ENCODE measurements at places on chromosomes 3 and 15. TPM values are rescaled to one million over a fixed set of nuclear protein-coding genes. Genes with fewer than 3 reads are reported as not detected.

PDZRN3 gene
- total RNA-seq, result not detected

GRCh38 chr3:55341502-55342031, 145.5 kb downstream of the WNT5A start:
- no peak overlapping the region for H3K4me3 ChIP-seq
- no peaks in the 10 kb centered on the region for H3K36me3 ChIP-seq
- no peaks in the 10 kb centered on the region for H3K4me1 ChIP-seq
- H3K27ac ChIP-seq, result no peak overlapping the region

GRCh38 chr15:91529534-91529933, 324.0 kb upstream of the SLCO3A1 start:
- no peak overlapping the region for H3K4me3 ChIP-seq
- peaks cover 7% of the 10 kb centered on the region for H3K27me3 ChIP-seq
- no peak overlapping the region for H3K27ac ChIP-seq
- no peaks in the 10 kb centered on the region for H3K36me3 ChIP-seq
- DNase-seq, result no peak

DNA sequence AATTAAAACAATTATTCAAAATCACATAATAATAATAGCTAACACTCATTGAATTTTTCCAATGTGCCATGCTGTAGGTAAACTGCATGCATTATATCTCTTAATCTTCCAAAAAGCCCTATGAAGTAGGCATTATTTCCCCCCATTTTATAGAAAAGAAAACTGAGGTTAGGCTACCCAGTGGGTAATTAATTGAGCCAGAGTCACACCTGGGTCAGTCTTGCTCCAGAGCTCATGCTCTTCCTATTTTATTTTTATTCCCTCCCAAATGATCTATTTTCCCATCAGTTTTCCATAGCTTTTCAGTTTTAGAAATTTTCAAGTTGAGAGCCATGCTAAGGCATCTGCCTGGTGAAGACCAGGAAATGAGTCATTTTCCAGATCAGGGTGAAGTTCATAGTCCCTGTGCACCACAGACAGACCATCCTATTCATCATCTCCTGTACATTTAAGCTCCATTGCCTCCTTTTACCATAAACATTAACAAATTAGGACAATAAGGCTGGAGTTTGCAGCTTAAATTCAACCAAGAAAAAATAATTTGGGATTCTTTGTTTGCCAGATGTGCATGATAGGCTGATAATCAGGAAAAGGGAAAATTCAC, 417.3 kb downstream of the OTOL1 start:
- H3K4me1 ChIP-seq, result no peaks in the 10 kb centered on the region
- no peak for DNase-seq
- no peak overlapping the region for H3K4me3 ChIP-seq
- H3K27ac ChIP-seq, result no peak overlapping the region

ZPLD1 gene
- total RNA-seq, result not detected

GNB4 gene
- 7.5 TPM for total RNA-seq

GRCh38 chr15:84883466-84883865, 996 bp upstream of the SLC28A1 start:
- no peaks in the 10 kb centered on the region for H3K4me1 ChIP-seq
- H3K27me3 ChIP-seq, result peaks cover 2% of the 10 kb centered on the region
- no peak overlapping the region for H3K4me3 ChIP-seq
- DNase-seq, result no peak
- no peaks in the 10 kb centered on the region for H3K36me3 ChIP-seq
- H3K27ac ChIP-seq, result no peak overlapping the region

DNA sequence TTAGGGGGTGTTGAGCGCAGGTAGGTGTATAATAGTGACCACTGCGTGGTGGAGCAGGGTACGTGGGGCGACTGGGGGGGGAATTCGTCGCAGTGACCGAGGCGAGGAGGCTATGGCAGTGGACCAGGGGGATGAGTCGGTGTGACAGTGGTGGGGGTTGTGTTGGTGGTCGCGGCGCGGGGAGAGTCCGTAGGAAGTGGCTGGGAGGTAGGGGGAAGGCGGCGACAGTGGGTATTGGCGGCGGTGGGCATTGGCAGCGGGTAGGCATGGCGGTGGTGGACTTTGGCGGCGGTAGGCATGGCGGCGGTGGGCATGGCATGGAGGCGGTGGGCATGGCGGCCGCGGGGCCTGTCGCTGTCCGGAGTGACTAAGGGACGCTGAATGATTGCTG, 739 bp downstream of the SNRPN start:
- no peak for DNase-seq
- H3K36me3 ChIP-seq, result peaks cover 17% of the 10 kb centered on the region
- H3K27me3 ChIP-seq, result no peaks in the 10 kb centered on the region
- peak overlapping the region; percentile 92 for H3K4me3 ChIP-seq
- H3K4me1 ChIP-seq, result peaks cover 16% of the 10 kb centered on the region

SLC28A2 gene
- total RNA-seq, result not detected

CHRNA5 gene
- total RNA-seq, result 6.8 TPM

GRCh38 chr3:41190509-41191284, 8.6 kb upstream of the CTNNB1 start:
- no peak for DNase-seq
- H3K27ac ChIP-seq, result no peak overlapping the region
- no peak overlapping the region for H3K4me3 ChIP-seq
- H3K4me1 ChIP-seq, result peaks cover 26% of the 10 kb centered on the region
- H3K36me3 ChIP-seq, result no peaks in the 10 kb centered on the region

ACTRT3 gene
- 0.49 TPM for total RNA-seq

GRCh38 chr15:93109336-93110102, 20.5 kb upstream of the RGMA start:
- H3K36me3 ChIP-seq, result no peaks in the 10 kb centered on the region
- DNase-seq, result no peak
- H3K27me3 ChIP-seq, result peaks cover 68% of the 10 kb centered on the region
- no peak overlapping the region for H3K27ac ChIP-seq

DNA sequence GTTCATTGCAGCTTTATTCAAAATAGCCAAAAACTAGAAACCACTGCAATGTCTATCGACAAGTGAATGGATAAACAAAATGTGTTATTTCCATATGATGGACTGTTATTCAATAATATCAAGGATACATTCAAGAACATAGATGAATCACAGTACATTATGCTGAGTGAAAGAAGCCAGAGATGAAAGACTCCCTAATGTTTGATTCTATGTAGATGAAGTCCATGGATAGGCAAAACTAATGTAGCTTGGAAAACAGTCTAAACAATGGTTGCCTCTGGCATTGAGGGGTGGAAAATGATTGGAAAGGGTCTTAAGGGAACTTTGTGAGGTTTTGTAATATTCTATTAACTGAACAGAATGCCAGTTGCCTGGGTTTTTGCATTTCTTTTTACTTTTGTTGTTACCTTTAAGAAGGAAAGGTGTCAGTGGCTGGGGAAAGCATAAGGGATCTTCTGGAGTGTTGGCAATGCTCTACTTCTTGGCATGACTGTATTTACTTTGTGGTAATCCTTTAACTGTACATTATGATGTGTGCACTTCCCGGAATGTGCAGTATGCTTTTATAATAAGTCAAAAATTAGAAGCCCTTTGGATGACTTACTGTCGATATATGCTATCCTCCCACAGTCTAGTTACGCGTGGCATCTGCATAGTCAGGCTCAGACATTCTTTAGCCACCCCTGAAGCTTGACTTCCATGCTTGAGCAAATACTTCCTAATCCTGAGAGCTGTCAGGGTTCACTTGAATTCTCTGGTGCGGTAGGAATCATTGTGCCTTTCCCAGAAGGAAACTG, 20.5 kb upstream of the ATP10A start:
- H3K36me3 ChIP-seq, result no peaks in the 10 kb centered on the region
- DNase-seq, result no peak
- H3K27ac ChIP-seq, result no peak overlapping the region
- H3K27me3 ChIP-seq, result peaks cover 11% of the 10 kb centered on the region

DNA sequence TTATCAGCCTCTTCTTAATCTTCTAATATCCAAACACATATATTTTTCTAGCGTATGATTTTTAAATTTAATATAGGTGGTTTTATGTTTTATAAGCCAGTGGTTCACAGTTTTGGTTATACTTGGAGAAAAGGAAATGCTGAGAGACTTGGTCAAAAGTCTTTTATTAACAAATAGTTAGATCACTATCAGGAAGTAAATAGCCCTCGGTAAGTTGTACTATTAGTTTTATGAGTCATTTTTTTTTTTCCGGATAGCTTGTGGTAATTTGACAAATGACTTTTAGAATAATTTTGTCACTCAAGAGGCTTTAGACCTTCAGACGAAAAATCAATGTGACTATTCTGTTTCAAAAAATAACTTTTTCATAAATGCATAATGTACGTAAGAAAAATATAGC, 232.2 kb upstream of the ROBO1 start:
- no peaks in the 10 kb centered on the region for H3K4me1 ChIP-seq
- no peaks in the 10 kb centered on the region for H3K27me3 ChIP-seq

DNA sequence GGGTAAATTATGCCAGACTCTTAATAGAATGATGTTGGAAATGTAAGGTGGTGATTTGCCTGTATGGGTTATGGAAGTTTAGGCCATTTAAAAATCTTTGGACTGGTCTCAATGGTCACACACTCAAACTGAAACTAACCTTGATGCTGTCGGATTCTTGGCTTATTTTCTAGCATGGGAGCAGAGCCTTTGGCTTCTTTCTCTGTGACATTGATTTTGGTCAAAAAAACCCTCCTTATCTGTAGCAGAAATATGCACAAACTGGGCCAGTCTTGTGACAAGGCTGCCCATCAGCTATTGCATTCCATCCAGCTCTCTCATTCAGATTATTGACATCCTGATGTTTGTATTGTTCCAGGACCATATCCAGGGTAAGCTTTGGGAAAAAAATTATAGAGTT, 35.9 kb downstream of the ARPP21 start:
- no peak overlapping the region for H3K27ac ChIP-seq
- no peaks in the 10 kb centered on the region for H3K4me1 ChIP-seq
- H3K4me3 ChIP-seq, result no peak overlapping the region
- H3K27me3 ChIP-seq, result no peaks in the 10 kb centered on the region
- no peak for DNase-seq

- no peak overlapping the region for H3K27ac ChIP-seq
- H3K36me3 ChIP-seq, result no peaks in the 10 kb centered on the region
- no peaks in the 10 kb centered on the region for H3K4me1 ChIP-seq
- peaks cover 83% of the 10 kb centered on the region for H3K27me3 ChIP-seq
These were observed 8.5 kb downstream of the ETV5 start for GRCh38 chr3:186100398-186100797.

CHRNA7 gene
- not detected for total RNA-seq

KCNMB2 gene
- total RNA-seq, result not detected

TRH gene
- total RNA-seq, result not detected

A4GNT gene
- not detected for total RNA-seq

LMOD3 gene
- not detected for total RNA-seq

ROBO2 gene
- total RNA-seq, result not detected

DNA sequence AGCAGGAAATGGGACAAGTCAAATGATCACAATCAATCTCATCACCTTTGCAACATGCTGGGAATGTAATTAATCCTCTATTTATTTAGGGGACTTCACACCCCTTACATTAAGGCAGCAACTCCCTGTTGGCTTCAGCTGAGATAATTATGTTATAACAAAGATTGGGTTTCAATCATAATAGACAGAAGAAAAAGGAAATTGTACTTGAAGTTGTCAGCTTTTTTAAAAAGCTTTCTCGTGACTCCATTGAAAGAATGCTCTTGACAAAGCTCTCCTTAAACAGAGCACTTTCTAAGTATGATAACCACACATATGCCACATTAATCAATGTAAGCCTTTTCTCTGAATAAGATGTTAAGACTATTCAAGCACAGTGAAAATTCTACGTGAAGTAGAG, 65.7 kb downstream of the SHQ1 start:
- no peak for DNase-seq
- H3K4me3 ChIP-seq, result no peak overlapping the region
- peaks cover 17% of the 10 kb centered on the region for H3K36me3 ChIP-seq
- no peak overlapping the region for H3K27ac ChIP-seq

GRCh38 chr3:38840987-38841386, 25.0 kb upstream of the SCN10A start:
- H3K27ac ChIP-seq, result no peak overlapping the region
- H3K4me1 ChIP-seq, result no peaks in the 10 kb centered on the region
- peaks cover 34% of the 10 kb centered on the region for H3K27me3 ChIP-seq
- no peak for DNase-seq

DNA sequence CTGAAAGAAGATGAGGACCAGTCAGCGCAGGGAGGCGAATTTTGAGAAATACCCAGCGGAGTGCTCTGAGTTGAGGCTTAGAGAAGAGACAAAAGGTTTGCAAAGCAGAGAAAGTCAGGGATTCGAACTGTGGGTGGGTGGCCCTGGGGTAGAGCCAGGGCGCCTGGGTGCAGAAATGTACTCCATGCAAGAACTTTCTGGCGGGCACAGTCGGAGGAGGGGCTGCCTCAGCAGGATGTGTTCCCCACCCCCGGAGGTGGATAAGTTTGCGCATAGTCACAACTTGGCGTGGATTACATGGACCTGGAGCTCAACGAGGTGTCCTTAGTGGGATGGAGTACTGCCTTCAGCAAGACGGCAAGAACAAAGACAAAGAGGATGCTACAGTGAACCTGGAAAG, 117.3 kb upstream of the ALDH1A3 start:
- H3K4me3 ChIP-seq, result no peak overlapping the region
- no peaks in the 10 kb centered on the region for H3K4me1 ChIP-seq
- no peak for DNase-seq
- peaks cover 26% of the 10 kb centered on the region for H3K27me3 ChIP-seq

BCHE gene
- not detected for total RNA-seq

SQOR gene
- total RNA-seq, result 79.8 TPM

DNA sequence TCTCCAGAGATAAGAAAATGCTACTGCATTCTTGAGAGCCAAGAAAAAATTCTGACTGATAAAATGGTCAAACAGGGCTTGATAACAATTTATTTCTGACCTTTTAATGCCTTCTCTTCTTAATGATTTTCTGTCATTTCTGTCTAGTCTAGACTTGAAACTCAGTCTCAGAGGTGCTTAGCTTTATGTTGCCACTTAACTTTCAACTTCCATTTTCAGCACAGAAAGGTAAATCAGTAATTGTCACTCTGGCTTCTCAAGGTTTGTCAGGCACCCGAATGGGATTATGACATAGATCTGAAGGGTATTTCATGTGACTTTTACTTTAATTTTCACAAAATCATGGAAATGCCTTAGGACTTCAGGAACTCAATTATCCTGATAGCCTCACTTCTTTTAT, 155.4 kb upstream of the GBE1 start:
- no peak for DNase-seq
- no peaks in the 10 kb centered on the region for H3K36me3 ChIP-seq
- no peaks in the 10 kb centered on the region for H3K4me1 ChIP-seq
- H3K4me3 ChIP-seq, result no peak overlapping the region
- H3K27me3 ChIP-seq, result no peaks in the 10 kb centered on the region

DNA sequence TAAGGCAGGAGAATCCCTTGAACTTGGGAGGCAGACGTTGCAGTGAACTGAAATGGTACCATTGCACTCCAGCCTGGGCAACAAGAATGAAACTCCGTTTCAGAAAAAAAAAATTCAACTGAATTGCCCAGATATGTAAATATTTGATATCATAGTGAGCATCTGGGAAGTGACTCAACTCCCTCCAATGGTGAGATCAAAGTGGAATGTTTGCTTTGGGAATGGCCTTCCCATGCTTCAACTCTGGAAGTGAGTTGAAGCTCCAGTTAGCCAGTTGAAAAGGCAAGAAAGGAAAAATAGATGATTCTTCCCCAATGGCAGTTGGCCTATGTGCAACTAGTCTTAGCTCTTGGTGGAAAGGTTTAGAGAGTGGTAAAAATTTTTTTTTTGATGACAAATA, 131.6 kb upstream of the CMC1 start:
- no peak for DNase-seq
- no peaks in the 10 kb centered on the region for H3K36me3 ChIP-seq
- no peaks in the 10 kb centered on the region for H3K4me1 ChIP-seq
- H3K4me3 ChIP-seq, result no peak overlapping the region
- no peak overlapping the region for H3K27ac ChIP-seq
- no peaks in the 10 kb centered on the region for H3K27me3 ChIP-seq

GOLGA8A gene
- total RNA-seq, result 224 TPM
